Gastroesophageal sphincter (tissue), 4 donors: ENCODE measurements at places on chromosomes 3 and 15.
A peak's percentile ranks its signal among the peaks of the same experiment; 100 is the strongest.

GRCh38 chr3:160097478-160097877, 108.8 kb downstream of the IL12A start:
- no peak for ATAC-seq
- H3K36me3 ChIP-seq: no peaks in the 10 kb centered on the region
- no peak overlapping the region for H3K27ac ChIP-seq
- H3K4me3 ChIP-seq: no peak overlapping the region

DNA sequence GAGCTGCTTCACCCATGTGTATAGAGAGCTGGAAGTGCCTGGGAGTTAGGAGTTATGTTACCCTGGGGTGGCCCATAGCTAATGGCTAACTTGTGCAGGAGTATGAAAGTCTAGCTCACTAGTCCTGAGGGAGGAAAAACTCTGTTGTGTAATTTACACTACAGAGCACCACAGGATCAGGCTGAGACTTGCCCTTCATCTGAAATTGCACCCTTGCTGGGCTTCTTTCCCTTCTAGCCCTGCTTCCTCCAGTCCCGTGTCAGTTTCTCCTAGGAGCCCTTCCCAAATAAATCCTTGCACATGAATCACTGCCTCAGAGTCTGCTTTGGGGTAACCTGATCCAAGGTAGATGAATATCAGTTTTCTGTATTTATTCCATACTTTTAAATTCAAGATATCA, 40.0 kb downstream of the CTXND1 start:
- H3K4me1 ChIP-seq: no peaks in the 10 kb centered on the region
- H3K36me3 ChIP-seq: no peaks in the 10 kb centered on the region
- peaks cover 17% of the 10 kb centered on the region for H3K27me3 ChIP-seq

DNA sequence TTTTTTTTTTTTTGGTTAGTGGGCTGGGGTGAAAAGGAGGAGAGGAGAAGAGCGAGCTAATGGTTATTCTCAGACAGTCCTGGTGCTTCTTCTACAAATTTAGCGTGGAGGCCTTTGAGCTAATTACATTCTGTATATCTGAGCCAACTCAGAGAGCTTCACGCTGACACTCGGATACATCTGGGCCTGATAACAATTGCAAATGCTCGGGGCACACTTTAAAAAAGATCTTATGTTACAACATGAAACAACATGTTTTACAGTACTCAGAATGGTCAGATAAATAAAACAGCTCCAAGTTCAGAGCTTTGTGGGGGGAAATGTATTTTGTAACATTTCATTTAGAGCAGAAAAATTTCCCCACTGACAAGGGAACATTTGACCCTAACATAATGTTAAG, 966.9 kb upstream of the NR2F2 start:
- H3K27ac ChIP-seq: no peak overlapping the region
- no peaks in the 10 kb centered on the region for H3K4me1 ChIP-seq
- no peaks in the 10 kb centered on the region for H3K27me3 ChIP-seq
- ATAC-seq: no peak
- no peak overlapping the region for H3K4me3 ChIP-seq

DNA sequence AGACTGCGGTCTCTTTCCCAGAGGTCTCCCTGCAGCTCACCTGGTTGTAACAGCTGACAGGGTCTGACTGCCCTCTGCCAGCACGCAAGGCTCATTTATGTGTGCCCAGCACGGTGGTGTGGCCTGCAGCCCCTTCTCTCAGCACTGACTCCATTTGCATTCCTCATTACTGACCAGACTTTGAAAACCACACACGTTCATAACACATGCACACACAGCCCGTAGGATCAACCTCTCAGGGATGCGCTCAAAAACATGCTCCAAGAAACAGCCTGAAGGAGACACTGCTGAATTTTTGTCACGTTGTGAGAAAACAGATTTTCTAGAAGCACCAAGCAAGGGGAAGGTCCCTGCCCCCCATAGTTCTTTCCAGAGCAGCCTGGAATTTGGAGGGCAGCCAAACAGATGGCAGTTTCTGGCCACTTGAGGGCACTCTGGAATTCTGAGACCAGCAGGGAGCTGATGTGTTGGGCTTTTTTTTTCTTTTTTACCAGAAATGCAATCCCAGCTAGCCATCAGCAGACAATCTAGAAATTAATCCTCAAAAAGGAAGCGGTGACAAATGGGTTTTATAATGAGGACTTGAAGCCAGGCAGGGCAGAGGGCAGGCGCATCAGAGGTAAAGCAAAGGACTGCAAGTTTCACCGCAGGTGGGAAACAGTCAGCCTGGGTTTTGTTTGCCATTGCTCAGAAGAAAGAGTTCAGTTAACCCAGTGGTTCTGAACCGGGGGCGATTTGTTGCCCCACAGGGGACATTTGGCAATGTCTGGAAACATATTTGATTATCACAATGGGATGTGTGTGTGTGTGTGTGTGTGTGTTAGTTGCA, 170.5 kb upstream of the PROK2 start:
- no peak overlapping the region for H3K4me3 ChIP-seq
- H3K4me1 ChIP-seq: peaks cover 8% of the 10 kb centered on the region
- H3K27ac ChIP-seq: no peak overlapping the region
- no peaks in the 10 kb centered on the region for H3K27me3 ChIP-seq
- peak; percentile 58 for ATAC-seq

GRCh38 chr15:71440489-71441110, 325.3 kb downstream of the THSD4 start:
- H3K27me3 ChIP-seq: no peaks in the 10 kb centered on the region
- no peak overlapping the region for H3K4me3 ChIP-seq
- H3K4me1 ChIP-seq: peaks cover 15% of the 10 kb centered on the region
- no peak for ATAC-seq
- no peak overlapping the region for H3K27ac ChIP-seq

- no peak for ATAC-seq
- H3K27me3 ChIP-seq: no peaks in the 10 kb centered on the region
- H3K4me1 ChIP-seq: no peaks in the 10 kb centered on the region
- H3K4me3 ChIP-seq: no peak overlapping the region
These were observed 537.8 kb downstream of the OTOL1 start for GRCh38 chr3:162034368-162034767.

- no peaks in the 10 kb centered on the region for H3K27me3 ChIP-seq
- H3K27ac ChIP-seq: no peak overlapping the region
- H3K4me1 ChIP-seq: no peaks in the 10 kb centered on the region
- H3K4me3 ChIP-seq: no peak overlapping the region
These were observed 789.8 kb downstream of the ROBO1 start for GRCh38 chr3:78978037-78978436.

- no peak overlapping the region for H3K4me3 ChIP-seq
- no peaks in the 10 kb centered on the region for H3K27me3 ChIP-seq
- H3K4me1 ChIP-seq: no peaks in the 10 kb centered on the region
- H3K36me3 ChIP-seq: no peaks in the 10 kb centered on the region
- ATAC-seq: no peak
These were observed 770.4 kb upstream of the SEMA6D start for GRCh38 chr15:46946953-46947352.

- H3K4me3 ChIP-seq: no peak overlapping the region
- peak; percentile 35 for ATAC-seq
- H3K4me1 ChIP-seq: no peaks in the 10 kb centered on the region
- H3K27ac ChIP-seq: no peak overlapping the region
- no peaks in the 10 kb centered on the region for H3K36me3 ChIP-seq
These were observed 962.2 kb downstream of the TUSC7 start for GRCh38 chr3:117671722-117672318.
